ENCODE measurements at places on chromosomes 4 and X. TPM values are rescaled to one million over a fixed set of nuclear protein-coding genes. Genes with fewer than 3 reads are reported as not detected.

Gene MAMLD1
- total RNA-seq, result 1.8 TPM

Gene NDNF
- 6.8 TPM for total RNA-seq

Gene CLDN2
- not detected for total RNA-seq

Gene PAGE4
- not detected for total RNA-seq

Gene PPP4R3C
- total RNA-seq, result not detected

Gene MAGEC3
- not detected for total RNA-seq

Gene SHISA3
- total RNA-seq, result 8.1 TPM

Gene LIMCH1
- total RNA-seq, result 382 TPM

Gene LRAT
- total RNA-seq, result not detected

Gene GLRB
- 12.0 TPM for total RNA-seq

Gene DUSP9
- not detected for total RNA-seq

Gene SMIM10
- total RNA-seq, result 4.9 TPM

Gene PCDH19
- 0.38 TPM for total RNA-seq

Gene TMPRSS11D
- not detected for total RNA-seq

Gene DGAT2L6
- not detected for total RNA-seq

Gene SYTL4
- total RNA-seq, result 2.1 TPM

Gene STATH
- not detected for total RNA-seq

Gene GAGE1
- total RNA-seq, result not detected

Gene IL15
- total RNA-seq, result 2.2 TPM

Gene TMEM156
- total RNA-seq, result not detected

Gene AR
- 18.4 TPM for total RNA-seq

Gene ZRSR2
- total RNA-seq, result 7.8 TPM

Gene CXCL8
- total RNA-seq, result 0.30 TPM

Gene SOWAHB
- not detected for total RNA-seq

Gene IL21
- not detected for total RNA-seq

Gene GPRASP2
- 14.5 TPM for total RNA-seq

Gene CHRDL1
- total RNA-seq, result 3.7 TPM

Gene CNOT6L
- total RNA-seq, result 21.8 TPM

Gene CLCN4
- total RNA-seq, result 36.1 TPM
